Mesenteric fat pad (tissue), 1 donor: ENCODE measurements at places on chromosomes 16 and 17.
A peak's percentile ranks its signal among the peaks of the same experiment; 100 is the strongest.

- DNase-seq, result peak; percentile 81
Measured at GRCh38 chr17:6713130-6713917, at the start of gene SLC13A5. Gene SLC13A5, minus strand, starts transcription at chr17:6713369. Its CDS starts 36 bp downstream, at chr17:6713333.

GRCh38 chr17:11144358-11145233 lies 96.4 kb upstream of the SHISA6 start:
- DNase-seq, result no peak

- peak; percentile 97 for DNase-seq
Measured at GRCh38 chr16:87383505-87384161, at the start of gene FBXO31. Gene FBXO31, minus strand, starts transcription at chr16:87383776. Its CDS starts 32 bp downstream, at chr16:87383744.

DNA sequence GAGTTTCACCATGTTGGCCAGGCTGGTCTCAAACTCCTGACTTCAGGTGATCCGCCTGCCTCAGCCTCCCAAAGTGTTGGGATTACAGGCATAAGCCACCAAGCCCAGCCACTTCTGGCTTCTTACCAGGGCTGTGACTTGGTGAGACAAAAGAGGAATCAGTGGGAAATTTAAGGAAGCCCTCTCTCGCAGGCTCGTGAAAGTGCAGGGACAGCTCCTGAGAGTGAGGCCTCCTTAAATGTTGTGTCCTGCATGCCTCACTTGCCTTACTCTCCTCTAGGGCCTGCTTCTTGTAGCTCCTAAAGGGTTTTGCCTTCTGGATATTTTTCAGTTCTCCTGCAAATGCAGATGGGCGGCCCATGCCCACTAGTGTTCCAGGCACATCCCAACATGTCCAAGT lies 5.2 kb downstream of the AHSP start:
- DNase-seq, result no peak

- peak; percentile 81 for DNase-seq
Measured at GRCh38 chr17:83191388-83192160, 112.2 kb downstream of the METRNL start.

GRCh38 chr17:48748718-48749566 lies 20.4 kb upstream of the HOXB13 start:
- no peak for DNase-seq

DNA sequence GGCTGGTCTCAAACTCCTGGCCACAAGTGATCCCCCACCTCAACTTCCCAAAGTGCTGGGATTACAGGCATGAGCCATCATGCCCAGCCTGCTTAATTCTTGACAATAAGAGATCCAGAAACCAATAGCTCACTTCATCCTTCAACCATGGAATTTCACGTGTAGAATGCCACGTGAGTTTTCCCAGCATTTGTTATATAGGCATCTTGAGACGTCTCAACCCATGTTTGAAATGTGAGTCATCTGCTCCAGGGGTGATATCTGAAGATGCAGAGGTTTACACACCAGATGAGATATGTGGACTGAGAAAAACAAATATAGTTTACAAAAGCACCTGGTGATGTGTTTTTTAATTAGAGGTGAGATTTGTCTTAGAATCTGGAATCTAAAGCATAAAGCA lies 7.1 kb downstream of the TEKT3 start:
- DNase-seq, result no peak

- no peak for DNase-seq
Measured at GRCh38 chr17:82434216-82434565, 15.8 kb upstream of the OGFOD3 start.

DNA sequence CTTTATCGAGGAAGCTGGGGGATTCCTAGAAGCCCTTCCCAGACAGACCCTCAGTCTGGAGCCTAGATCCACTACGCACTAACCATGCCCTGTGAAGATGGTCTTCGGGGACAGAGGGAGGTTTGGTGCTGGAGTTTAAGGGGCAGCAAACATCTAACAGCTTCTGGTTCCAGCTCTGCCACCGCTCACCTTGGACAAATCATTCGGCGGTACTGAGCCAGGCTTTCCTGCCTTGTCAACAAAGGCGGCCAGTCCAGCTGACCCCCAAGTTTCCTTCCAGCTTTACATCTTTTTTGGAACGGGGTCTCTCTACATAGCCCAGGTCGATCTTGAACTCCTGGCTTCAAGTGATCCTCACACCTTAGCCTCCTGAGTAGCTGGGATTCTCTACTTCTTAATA lies 369 bp upstream of the GJD3 start:
- DNase-seq, result no peak

GRCh38 chr17:78110363-78111015 lies 18.1 kb downstream of the TMC6 start:
- DNase-seq, result no peak

DNA sequence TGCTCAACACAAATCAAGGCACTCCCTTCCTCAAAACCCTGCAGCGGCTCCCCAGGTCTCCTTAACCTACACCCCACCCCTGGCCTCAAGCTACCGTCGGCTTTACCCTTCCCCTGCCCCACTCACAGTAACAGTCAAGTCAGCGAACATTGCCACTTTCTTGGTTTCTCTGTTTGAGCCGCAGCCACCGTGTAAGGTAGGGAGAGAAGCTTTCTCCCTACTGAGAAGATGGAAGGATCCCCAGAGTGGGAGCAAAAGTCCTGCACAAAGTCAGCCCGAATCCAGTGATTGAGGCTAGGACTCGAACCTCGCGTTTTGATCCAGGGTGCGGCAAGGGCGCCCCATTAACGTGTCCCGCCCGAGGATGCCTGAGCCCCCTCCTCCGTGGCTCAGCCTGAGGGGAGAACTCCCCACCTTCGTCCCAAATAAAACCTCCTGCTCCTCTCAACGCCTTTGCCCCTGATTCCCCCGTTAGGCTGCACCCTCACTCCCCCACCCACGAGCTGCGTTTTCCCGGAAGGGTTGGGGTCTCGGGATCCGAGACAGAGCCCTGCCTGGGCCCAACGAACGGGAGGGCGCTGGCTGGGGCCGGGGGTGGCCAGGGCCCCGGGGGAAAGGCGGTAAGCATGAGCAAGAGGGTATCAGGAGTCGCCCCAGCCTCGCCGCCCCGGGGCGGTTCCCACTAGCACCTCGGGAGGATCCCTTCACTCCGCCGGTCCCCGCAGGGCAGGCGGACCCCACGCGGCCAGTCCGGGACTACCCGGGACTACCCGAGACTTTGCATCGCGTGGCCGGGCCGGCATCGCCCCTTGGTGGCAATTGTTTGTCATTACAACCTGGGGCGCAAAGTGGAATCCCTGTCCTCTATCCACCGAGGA lies 9.9 kb upstream of the NAGS start:
- DNase-seq, result peak; percentile 94

DNA sequence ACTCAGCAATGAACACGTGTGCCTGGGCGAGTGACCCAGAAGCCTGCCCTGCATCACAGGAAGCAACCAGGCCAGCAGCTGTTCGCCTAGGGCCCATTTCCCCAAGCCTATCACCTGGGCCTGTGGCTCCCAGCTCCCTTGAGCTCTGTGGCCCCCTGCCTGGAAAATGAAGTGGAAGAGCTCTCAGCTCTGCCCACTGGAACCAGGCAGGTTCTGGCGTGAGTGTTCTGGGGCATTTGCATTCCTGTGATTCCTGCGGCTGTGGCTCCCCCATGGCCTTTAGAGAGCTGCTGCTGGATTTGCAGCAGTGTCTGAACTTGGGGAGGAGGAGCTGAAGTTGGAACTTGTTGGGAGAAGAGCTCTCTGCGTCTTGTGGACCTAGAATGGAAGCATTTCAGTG lies 22.8 kb downstream of the PGS1 start:
- DNase-seq, result no peak

GRCh38 chr16:27779641-27780164 lies 229.8 kb downstream of the KATNIP start:
- DNase-seq, result no peak

- no peak for DNase-seq
Measured at GRCh38 chr16:76970087-76970744, 220.8 kb upstream of the MON1B start.

- DNase-seq, result peak; percentile 74
Measured at GRCh38 chr17:6505425-6506142, 50.8 kb downstream of the PITPNM3 start.

DNA sequence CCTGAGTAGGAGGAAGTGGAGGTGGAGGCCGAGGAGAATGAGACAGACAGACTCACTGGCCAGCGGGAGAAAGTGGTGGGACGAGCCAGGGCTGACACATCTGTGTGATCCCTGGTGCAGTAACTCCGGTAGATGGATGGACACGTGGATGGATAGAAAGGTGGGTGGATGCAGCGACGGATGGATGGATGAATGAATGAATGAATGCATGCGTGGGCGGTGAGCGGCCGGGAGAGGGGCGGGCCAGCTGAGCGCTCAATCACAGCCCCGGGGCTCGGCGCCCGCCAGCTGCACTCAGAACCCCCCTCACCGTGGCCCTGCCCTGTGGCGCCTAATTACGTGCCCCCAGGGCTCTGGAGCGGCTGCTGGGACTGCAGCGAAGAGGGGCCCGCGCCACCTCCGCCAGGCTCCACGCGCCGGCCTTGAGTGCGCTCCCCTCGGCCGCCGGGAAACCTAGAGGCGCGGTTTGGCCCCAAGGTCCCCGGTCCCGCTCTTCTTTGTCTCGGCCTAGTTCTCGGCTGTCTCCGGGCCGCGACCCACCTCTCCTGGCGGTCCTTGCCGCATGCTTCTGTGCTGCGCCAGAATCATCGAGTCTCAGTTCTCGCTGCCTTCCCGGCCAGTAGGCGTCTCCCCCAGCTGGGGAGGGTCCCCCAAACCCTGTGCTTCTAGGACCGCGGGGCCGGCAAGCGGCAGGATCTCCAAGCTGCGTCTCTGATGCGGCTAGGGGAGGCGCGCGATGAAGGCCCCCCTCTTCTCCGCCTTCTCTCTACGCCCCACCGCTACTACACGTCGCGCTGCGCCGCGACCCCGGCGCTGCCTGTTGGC lies 41.0 kb downstream of the RAI1 start:
- DNase-seq, result no peak

DNA sequence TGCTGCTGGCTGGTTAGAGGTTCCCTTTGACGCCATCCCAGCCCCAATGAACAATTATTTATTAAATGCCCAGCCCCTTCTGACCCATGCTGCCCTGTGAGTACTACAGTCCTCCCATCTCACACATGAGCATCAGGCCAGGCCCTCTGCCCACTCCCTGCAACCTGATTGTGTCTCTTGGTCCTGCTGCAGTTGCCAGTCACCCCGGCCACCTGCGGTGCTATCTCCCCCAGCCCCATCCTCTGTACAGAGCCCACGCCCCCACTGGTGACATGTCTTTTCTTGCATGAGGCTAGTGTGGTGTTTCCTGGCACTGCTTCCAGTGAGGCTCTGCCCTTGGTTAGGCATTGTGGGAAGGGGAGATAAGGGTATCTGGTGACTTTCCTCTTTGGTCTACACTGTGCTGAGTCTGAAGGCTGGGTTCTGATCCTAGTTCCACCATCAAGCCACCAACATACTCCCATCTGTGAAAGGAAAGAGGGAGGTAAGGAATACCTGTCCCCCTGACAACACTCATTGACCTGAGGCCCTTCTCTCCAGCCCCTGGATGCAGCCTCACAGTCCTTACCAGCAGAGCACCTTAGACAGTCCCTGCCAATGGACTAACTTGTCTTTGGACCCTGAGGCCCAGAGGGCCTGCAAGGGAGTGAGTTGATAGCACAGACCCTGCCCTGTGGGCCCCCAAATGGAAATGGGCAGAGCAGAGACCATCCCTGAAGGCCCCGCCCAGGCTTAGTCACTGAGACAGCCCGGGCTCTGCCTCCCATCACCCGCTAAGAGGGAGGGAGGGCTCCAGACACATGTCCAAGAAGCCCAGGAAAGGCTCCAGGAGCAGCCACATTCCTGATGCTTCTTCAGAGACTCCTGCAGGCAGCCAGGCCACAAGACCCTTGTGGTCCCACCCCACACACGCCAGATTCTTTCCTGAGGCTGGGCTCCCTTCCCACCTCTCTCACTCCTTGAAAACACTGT lies 11.3 kb downstream of the CX3CL1 start:
- DNase-seq, result no peak

DNA sequence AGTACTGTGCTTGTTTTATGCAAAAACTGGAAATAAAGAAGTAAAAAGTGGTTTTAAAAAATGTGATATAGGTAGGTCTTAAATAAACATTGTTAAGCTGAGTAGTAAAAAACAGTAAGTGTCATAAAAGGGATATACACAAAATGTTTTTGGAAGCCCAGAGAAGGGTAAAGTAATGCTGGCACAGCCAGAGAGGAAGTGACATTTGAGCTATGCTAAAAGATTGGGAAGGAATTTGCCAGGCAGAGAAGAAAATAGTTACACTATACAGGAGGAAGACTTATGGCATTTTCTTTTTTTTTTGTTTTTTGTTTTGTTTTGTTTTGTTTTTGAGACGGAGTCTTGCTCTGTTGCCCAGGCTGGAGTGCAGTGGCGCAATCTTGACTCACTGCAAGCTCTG lies 40.8 kb upstream of the TAOK1 start:
- DNase-seq, result no peak

- no peak for DNase-seq
Measured at GRCh38 chr17:68103148-68103547, 67.6 kb downstream of the KPNA2 start.

GRCh38 chr16:5575646-5576245 lies 478.2 kb upstream of the EEF2KMT start:
- no peak for DNase-seq

GRCh38 chr16:12675852-12676251 lies 127.8 kb downstream of the CPPED1 start:
- DNase-seq, result no peak

GRCh38 chr16:20853981-20854620 lies 46.1 kb downstream of the DCUN1D3 start:
- no peak for DNase-seq

GRCh38 chr16:25875956-25876598 lies 184.3 kb downstream of the HS3ST4 start:
- no peak for DNase-seq

DNA sequence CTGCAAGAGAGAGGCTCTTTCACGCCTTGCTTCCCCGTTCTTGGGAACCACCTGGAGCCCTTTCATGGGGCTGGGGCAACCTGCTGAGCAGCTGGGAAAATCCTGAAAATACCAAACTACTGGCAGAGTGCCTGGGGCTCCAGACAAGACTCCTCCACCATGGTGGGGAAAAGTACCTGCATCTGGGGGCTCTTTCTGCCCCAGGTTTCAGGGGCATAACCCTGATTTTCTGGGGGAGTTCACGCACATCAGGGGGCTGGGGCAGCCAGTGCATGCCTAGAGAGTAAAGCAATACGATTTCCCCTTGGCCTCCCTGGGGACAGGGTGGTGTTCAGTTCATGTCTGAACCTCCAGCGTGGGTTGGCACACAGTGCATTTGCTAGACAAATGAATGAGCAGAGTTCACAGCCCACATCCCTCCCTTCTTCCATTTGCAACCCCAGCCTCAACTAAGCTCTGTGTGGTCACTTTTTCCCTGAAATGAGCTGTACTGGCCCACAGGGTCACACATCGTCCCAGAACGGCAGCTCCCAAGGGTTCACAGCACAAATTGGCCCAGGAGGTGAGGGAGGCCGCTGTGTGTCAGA lies 5.2 kb upstream of the CDC42EP4 start:
- no peak for DNase-seq

- no peak for DNase-seq
Measured at GRCh38 chr17:31521632-31522283, 130.3 kb downstream of the RAB11FIP4 start.

GRCh38 chr16:24071666-24072360 lies 184.3 kb upstream of the CACNG3 start:
- no peak for DNase-seq

- DNase-seq, result no peak
Measured at GRCh38 chr17:48498164-48498850, 32.5 kb downstream of the HOXB1 start.
